ENCODE measurements at places on chromosomes 16 and 17.
A peak's percentile ranks its signal among the peaks of the same experiment; 100 is the strongest.

DNA sequence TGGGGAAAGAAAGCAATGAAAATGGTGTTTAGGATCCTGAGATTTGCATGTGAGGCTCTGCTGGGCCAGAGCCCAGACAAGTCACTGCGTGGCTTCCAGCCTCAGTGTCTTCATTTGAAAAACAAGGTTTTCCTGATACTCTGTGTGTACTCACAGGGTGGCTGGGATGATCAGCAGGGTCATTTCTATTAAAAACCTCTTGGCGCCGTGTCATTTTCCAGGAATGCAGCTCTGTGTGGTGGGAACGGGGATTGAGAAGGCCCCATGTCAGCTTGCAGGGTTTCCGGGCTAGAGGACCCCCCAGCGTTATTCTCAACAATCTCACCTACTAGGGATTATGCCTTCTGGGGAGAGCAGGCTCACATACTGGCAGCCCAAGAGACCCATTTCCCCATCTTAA, 73.5 kb downstream of the FOXL1 start:
- no peak for DNase-seq

- no peak for DNase-seq
These were observed 49.5 kb downstream of the GPRC5B start for GRCh38 chr16:19835196-19835595.

DNA sequence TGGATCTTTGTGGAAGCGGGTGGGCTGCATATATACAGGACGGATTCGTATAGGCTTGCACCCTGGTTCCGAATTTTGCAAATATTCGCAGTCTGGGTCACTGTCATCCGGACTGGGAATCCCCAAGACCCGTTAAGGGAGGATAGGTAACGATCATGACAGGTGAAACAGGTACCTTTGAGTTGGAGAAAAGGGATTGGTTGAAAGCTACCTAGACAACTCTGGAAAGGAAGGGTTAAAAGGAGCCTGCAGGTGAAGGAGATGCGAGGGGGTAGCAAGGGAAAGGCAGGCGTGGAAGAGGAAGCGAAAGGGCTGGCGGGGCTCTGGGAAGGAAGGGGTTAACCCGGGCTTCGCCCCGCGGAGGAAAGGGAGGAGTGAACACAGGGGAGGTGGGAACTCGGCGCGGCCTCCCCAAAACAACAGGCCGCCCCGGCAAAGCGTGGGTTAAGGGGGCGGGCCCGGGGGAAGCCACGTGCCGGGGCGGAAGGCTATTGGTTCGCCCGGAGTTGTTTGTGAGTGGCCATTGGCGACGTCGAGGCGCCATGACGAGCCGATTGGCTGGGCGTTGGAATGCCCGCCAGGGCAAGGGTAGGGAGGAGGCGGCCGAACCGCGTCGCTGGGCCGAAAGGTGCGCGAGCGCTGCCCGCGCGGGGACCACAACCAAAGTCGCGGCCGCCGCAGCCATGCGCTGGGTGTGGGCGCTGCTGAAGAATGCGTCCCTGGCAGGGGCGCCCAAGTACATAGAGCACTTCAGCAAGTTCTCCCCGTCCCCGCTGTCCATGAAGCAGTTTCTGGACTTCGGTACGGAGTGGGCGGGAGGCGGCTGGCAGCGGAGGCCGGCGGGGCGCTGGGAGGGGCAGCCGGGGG, at the start of gene PDK2:
Gene PDK2, plus strand, starts transcription at position 599 of the 867 bp plus-strand sequence. Its CDS starts 85 bp downstream, at position 684.
- peak; percentile 97 for DNase-seq

DNA sequence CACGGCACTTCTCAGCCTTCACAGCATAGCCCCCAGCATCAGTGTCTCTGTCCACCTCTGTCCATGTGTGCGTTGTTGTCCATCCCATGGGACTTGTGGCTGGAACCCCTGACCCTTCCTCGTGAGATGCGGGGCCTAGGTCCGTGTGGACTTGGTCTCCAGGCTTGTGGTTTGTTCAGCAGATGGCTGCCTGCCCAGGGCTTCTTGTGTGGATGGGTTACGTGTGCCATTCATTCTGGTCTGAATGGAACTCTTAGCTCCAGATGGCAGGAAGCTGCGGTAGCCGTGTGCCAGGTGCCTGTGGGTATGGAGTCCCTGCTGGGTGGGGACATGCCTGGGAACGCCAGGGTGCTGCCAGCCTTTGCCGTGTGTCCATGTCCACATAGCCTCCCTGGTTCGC, 31.7 kb upstream of the NUDT16L1 start:
- no peak for DNase-seq

DNA sequence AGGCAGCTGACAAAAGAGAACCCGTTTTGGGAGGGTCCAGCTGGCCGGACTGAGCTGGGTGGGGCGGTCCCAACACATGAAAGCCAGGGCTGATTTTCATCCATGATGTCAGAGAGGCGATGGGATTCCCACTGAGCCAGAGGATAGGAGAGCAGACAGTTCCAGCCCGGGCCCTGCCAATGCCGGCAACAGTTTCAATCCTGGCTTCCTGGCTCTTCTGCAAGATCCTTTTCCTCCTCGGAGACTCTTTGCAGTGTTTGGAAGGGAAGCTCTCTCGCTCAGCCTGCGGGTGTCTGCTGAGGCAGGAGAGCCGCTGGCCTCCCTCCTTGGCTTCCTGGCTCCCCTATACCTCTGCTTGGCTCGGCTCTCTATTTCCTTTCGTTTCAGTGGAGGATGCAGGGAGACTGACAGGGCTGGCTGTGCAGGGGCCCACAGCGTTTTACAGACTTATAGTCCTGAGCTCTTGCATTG, 145.5 kb upstream of the SOX9 start:
- no peak for DNase-seq

DNA sequence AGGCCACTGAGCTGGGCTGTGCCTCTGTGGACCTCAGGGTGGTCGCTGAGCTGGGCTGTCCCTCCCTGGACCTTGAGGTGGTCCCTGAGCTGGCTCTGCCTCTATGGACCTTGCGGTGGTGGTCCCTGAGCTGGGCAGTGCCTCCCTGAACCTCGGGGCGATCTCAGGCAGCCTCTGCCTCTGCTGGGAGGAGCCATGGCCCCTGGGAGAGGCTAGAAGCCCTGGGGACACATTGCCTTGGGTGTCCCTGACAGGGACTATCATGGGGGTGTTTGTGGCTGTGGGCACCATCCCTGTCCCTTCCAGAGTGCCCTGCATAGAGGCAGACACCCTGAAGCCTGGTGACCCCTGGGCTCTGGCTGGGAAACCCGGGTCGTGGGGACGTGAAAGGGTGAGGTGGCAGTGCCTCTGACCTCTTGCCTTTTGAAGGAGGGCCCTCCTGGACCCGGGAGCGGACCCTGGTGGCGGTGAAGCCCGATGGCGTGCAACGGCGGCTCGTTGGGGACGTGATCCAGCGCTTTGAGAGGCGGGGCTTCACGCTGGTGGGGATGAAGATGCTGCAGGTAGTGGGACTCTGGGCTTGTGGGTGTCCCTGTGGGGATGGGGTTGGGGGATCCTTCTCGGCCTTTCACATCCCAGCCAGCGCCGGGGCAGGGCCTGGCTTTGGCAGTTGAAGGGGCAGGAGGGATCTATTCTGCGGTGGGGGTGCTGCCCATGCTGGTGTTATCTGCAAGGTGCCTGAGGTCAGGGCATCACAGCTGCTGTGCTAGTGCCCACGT, 1.8 kb downstream of the NME4 start:
- DNase-seq = no peak

DNA sequence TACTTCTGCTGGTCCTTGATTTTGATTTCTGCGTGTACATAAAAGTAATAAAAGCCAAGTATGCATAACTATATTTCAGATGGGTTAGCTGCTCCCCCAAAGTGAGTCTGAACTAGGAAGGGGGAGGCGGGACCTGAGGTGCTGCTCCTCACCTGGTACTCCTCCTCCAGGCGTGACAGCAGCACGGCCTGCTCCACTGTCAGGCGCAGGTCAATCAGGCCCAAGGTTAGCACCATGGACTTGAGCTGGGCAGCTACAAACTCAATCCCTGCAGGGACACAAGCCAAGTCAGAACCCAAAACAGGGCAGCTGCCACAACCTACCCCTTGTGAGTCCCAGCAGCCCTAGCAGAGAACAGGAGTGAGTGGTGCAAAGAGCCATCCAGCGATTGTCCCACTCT, 18.0 kb downstream of the ATPAF2 start:
- no peak for DNase-seq

- DNase-seq = peak; percentile 69
These were observed at the start of gene ORAI3 for GRCh38 chr16:30948667-30949649. ORAI3 (plus strand) TSS chr16:30949068; CDS start chr16:30949290, 222 bp downstream.

DNA sequence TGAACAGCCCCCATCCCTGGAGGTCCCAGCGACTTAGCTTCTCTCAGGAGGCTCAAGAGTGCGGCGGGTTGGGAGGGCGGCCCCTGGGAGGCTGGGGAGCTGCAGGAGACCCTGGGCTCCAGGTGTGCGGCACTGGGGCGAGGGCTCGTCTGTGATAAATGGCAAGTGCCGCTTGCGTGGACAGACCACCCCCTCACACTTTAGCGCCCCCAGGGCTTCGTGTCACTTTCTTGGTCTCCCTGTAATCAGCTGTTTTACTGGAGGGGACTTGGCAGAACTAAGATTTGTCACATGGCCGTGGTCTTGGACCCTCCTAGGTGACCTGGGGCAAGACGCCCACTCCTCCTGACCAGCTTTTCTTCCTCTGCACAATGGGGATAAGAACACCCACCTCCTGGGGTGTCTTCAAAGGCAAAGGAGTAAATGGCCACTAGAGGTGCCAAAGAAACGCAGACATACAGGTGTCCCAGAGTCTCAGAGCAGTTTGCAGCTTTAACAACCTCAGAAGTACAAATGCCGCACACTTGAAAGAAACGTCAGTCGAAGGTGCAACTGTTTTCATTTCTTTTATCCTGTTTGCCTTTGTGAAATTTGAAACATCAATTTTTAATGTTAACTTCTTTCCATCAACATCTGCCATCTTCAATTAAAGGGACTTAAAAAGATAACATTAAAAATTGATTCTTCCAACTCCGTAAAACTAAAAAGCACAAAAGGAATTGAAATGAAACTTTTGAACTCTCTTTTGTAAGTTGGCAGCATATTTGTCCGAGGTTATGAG, 946 bp downstream of the OSGIN1 start:
- no peak for DNase-seq

- DNase-seq = no peak
These were observed 2.7 kb downstream of the OTOP3 start for GRCh38 chr17:74938194-74938950.

- peak; percentile 29 for DNase-seq
These were observed 2.2 kb downstream of the DPEP1 start for GRCh38 chr16:89615596-89616090.

GRCh38 chr16:75377729-75378386, 55.4 kb downstream of the CFDP1 start:
- no peak for DNase-seq

- DNase-seq = no peak
These were observed 174.2 kb downstream of the RAB11FIP4 start for GRCh38 chr17:31565652-31566051.

GRCh38 chr17:62855156-62855555, 47.0 kb upstream of the MARCHF10 start:
- DNase-seq = peak; percentile 2

DNA sequence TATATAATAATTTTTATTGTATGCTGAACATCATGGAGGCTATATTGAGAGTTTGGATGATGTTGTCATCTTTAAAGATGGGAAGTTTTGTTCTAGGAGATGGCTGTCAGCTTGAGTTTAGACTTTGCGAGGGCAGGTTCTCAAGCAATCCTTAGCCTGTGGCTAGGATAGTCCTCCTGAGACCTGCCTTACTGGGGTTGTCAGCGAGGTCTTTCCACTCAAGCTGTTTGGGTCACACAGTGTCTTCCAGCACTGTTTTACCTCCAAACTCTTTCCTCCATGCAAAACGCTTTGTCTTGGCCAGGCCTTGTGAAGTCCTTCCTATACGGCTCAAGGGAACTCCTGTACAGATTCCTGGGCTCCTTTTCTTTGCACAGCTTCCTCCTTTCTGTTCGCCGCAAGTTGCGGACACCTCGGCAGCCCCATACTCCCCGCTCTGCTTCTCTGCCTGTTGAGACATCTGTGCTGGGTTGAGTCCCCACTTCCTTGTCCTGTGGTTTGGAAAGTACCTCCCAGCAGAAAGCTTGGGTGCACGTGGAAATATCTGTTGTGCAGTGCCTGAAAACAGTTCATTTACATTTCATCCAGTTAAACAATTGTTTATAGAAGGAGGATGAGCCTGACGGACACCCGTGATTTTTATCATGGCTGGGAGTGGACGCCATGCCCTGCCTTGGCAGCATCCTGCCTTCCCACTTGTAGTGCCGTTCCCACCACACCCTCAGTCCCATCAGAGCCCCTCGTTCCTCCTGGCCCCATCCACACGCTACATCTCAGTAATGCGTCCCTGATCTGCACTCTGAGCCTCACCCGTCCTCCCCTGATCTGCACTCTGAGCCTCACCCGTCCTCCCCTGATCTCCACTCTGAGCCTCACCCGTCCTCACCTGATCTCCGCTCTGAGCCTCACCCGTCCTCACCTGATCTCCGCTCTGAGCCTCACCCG, 55.0 kb upstream of the CBFA2T3 start:
- peak; percentile 92 for DNase-seq

DNA sequence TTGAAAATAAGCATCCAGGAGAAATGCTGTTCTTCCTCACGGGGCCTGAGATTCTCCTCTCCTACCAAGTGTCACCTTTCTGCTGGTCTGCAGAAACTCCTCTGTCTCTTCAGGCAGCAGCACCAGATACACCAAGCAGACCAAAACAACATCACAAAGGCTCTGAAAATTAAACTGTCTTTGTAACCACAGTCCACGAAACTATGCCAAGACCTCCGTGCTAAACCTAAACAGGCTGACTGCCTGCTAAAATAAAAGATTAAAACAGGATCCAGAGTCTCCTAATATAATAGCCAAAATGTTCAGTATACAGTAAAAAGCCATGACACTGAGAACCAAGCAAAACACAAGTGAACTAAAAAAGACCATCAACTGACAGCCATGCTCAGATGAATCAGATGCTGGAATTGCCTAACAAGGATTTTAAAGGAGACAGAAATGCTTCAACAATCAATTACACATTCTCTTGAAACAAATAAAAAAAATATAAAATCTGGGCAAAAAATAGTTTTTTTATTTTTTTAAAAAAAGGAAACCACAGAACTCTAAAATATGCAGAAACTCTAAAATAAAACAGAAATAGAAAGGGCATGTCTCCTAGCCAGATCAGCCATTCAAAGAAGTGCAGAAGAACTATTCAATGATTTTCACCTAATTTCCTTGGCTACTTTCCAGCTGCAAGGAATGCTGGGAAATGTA, 50.3 kb upstream of the TOX3 start:
- no peak for DNase-seq

DNA sequence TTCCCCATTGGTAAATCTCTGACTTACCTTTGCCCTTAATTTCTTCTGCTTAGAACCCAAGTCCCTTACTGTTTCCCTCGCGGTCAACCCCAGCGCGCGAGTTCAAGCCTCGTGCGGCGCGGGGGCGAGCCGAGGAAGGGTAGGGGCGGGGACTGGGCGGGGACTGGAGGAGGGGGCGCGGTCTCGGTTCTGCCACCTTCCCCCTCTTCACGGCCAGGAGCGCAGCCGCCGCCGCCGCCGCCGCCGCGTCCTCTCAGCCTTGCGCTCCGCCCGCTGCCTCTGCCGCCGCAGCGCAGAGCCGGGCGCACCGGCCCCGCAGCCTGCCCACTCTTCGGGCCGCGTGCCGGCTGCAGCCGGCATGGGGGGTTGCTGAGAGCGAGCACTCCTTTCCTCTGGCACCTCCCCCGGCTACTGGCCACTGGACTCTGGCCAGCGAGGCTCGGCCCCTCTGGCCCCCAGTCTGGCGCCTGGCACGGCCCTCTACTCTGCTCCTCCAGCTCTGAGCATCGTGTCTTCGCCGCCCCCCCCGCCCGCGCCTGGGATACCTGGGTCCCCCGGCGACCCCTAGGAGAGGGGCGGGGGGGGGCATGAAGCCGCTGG, at the start of gene RAPGEFL1:
Gene RAPGEFL1, plus strand, starts transcription at position 196 of the 600 bp plus-strand sequence. Its CDS starts 392 bp downstream, at position 588.
- DNase-seq = peak; percentile 80
